ENCODE measurements at places on chromosomes 2 and 18.

- DNase-seq: no peak
These were observed 219.3 kb downstream of the NEDD4L start for GRCh38 chr18:58263055-58263957.

DNA sequence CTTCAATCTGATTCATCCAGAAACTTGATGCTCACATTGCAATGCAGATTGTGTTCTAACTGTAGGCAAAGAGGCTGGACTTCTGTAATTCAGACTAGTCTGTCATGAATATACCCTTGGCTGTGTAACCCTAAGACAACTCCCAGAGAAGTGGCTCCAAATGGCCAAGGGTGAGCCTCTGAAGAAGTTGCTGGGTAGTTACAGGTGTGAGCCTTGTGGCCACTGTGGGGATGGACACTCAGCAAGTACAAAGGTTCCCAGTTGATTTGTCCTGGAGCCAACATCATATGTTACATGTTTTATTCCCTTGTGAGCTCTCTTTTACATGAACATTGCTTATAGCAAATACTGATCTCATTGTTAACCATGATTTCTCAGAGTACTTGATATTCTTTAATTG lies 94.8 kb upstream of the KCNJ3 start:
- DNase-seq: no peak

GRCh38 chr18:70663141-70663540 lies 374.3 kb downstream of the SOCS6 start:
- no peak for DNase-seq

- DNase-seq: no peak
These were observed 120.3 kb downstream of the FAM161A start for GRCh38 chr2:61733563-61733962.

DNA sequence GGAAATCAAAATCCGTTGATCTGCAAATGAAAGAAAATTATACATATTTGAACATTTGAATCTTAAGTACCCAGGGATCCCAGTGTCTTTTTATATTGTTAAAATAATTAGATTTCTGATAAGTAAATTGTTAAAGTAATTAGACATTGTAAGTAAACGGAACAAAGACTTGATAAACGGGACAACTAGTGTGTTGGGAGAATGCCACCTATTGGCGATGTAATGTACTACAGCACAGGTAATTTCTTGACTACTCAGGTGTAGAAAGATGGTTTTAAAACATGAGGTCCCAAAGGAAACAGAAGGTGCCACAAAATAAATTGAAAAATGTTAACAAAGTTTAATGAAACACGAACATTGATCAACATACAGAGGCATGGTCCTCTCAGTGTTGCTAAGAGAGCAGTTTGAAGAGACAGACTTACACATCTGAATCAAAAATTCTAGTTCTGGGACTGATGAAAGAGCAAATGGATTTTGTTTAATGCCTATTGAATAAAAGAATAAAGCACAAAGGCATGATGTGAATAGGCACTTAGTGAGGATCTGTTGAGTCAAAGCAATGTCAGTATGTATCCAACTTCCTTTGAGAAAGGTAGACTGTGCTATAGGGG lies 103.4 kb upstream of the RASGRP3 start:
- no peak for DNase-seq

DNA sequence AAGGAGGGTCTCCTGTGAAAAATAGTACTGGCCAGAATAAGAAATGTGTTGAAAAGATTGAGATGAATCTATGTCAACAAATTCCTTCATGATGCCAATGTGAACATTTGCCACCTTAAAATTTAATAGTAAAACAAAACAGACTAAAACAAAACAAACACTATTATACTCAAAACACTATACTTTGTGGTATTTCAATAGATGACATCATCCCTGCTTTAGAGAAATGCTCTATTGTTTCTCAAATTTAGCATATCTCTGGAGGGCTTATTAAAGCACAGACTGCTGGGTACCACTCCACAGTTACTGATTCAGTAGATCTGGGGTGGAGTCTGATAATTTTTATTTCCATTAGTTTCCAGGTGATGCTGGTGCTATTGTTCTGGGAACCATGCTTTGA lies 579.4 kb upstream of the FAM98A start:
- DNase-seq: no peak

- no peak for DNase-seq
These were observed 135.9 kb upstream of the ARL4C start for GRCh38 chr2:234632527-234633391.

Measured in cortex of kidney (tissue), 1 donor.